ENCODE measurements at places on chromosomes 11 and 22.
A peak's percentile ranks its signal among the peaks of the same experiment; 100 is the strongest.

DNA sequence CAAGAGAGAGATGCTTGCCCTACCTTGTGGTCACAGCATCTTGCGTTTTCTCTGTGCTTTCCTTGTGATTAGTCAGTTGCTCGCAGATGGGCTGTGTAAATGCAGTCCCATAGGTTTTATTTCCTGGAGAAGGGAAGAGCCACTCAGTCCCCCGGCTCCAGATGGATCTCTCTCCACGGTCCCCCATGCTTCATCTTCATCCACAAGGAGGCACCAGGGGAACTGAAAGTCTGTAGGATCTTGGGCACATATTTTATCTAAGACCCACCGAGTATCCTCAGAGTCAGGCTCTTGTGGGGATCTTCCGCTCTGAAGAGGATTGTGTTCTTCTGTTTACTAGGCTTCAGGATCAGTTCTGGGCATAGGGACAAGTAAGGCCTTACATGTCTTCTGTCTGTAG, 66.8 kb upstream of the E2F8 start:
- no peak for DNase-seq

DNA sequence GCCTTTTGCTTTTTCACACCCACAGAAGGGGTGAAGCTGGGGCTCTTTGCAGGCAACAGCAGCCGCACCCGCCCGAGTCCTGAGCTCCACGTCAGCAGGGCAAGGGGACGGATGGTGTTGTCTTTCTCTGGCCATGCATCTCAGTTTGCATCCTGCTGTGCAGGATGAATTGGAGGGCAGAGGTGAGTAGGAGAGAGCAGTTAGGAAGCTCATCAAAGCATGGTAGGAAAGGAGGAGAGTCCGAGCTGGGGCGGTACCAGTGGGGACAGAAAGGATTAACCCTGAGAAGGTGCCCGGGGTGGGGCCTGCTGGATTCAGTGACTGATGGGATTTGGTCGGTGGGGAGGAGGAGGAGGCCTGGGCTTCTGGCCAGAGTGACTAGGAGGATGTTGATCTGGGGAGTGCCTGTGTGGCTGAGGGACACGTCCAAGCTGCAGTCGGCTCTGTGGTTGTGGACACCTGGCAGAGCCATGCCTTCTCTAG, 14.6 kb downstream of the FAM83F start:
- no peak for DNase-seq

- peak; percentile 36 for DNase-seq
Observed at GRCh38 chr11:35257281-35257680, 118.3 kb downstream of the CD44 start.

DNA sequence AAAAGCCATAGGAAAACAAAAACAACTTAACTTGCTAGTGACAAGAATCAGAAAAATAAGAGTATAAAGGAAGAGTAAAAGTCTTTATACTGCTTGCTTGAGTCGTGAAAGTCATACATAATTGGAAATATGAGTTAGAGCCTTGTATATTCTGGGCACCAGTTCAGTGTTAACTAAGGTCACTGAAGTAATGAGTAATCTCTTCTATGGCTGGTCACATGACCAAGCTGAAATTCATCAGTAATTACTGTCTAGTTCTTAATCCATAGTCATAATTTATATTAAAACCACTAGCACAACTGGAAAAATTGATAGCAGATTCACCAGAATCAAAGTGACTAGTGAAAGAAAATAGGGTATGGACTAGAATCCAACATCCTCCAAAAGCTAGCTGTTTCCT, 84.4 kb upstream of the SLC5A12 start:
- no peak for DNase-seq

GRCh38 chr11:63880403-63880790, 36.6 kb downstream of the RCOR2 start:
- no peak for DNase-seq

GRCh38 chr11:8091721-8092120, 10.7 kb downstream of the TUB start:
- no peak for DNase-seq

Data from thymus (tissue), 14 donors.